ENCODE measurements at places on chromosomes 3 and 15.

- no peak for DNase-seq
These were observed 4.2 kb downstream of the LMAN1L start for GRCh38 chr15:74816624-74817369.

DNA sequence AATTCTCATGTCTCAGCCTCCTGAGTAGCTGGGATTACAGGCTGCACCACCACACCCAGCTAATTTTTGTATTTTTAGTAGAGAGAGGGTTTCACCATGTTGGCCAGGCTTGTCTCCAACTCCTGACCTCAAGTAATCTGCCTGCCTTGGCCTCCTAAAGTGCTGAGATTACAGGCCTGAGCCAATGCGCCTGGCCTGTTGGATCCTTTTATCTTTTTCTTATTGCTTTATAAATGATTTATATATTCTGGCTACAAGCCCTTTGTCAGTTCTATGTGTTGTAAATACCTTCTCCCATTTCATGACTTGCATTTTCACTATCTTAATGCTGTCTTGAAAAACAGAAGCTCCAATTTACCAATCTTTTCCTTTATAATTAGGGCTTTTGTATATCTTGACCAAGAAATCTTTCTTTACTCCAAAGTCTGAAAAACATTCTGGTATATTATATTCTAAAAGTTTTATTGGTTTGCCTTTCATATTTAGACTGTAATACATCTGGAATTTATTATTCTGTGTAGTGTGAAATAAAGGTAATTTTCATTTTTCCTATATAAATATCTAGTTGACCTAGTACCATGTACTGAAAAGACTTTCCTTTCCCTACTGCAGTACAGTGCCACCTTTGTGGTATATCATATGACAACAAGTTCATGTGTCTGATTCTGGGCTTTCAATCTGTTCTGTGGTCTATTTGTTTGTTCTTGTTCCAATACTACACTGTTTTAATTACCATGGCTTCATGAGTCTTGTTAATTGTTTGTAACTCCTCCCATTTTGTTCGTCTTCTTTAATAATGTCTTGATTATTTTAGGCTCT is 52.9 kb upstream of the RNU6-1 start:
- DNase-seq = no peak

GRCh38 chr3:79378064-79378463 is 389.7 kb downstream of the ROBO1 start:
- DNase-seq = no peak

- DNase-seq = no peak
These were observed 722.3 kb upstream of the LMCD1 start for GRCh38 chr3:7779331-7779730.

GRCh38 chr15:70617911-70618287 is 145.5 kb downstream of the UACA start:
- DNase-seq = no peak

- no peak for DNase-seq
These were observed 29.8 kb upstream of the MUC20 start for GRCh38 chr3:195690951-195691350.

GRCh38 chr3:146345900-146346299 is 95.0 kb upstream of the PLSCR4 start:
- DNase-seq = no peak

DNA sequence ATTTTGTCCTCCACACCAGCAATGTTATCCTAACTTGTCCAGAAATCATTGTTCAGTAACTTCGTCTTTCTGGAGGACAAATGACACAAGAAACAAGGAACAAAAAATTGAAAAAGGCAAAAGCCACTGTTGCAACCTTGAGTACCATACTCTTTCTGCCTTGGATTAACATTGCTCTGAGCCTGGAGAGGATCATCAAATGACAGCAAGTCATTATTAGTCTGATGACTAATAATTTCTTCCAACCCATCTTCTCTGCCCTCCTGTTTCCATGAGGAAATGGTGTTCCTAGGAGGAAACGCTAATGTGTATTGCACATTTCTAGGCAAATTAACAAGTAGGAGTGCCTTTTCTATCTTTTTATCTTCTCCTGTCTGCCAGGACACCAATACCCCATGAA is 153.9 kb downstream of the PCCB start:
- DNase-seq = no peak

GRCh38 chr15:44308415-44308814 is 19.9 kb downstream of the GOLM2 start:
- no peak for DNase-seq

GRCh38 chr3:126287536-126288241 is 69.5 kb downstream of the KLF15 start:
- no peak for DNase-seq

DNA sequence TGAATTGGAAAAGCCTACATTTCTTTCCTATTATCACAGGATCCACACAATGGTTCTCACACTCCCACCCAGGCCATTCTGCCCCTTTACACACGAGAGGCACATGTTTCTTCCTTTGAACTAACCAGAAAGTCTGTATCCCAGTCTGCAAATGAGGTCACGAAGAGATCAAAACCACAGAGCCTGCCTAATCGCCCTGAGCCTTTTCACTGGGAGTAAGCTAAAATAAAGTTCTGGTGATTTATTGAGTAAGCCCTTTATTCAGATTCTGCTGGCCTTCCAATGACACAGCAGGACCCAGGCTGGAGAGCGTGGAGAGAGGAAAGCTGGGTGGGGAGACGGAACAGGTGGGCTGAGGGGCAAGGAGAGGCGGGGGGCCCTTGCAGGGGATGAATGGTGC is 78.7 kb downstream of the ATP1B3 start:
- no peak for DNase-seq

DNA sequence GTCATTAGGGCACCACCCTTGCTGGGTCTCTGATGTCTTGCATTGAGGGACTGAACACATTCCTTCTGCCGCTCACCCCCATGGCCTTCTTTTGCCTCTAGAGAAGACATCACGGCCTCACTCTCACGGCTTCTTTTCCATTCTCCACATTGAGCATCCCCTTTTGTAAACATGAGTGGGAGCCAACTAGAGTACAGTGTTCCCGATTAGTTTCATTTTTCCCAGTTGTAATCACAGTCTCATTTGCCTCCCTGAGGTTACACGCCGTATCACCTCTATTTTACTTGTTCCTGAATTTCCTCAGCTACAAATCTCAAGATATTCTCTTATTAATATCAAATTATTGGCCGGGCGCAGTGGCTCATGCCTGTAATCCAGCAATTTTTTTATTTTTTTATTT is 17.5 kb downstream of the USP13 start:
- no peak for DNase-seq

DNA sequence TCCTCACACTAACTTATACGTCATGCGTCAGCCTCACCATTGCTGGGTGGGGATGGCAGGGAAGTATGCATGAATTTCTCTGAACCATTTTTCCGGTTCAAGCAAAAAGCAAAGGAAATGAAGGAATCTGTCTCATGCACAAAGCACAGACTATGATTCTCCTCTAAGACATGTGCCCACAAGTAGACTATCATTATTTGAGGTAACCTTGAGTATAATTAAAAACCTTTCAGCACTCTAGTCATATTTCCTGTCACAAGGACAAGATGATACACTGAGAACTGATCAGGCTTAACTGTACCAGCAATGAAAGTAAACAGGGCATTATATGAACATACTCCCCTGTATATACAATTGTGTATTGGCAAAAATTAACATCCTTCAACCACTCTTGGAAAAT is 56.7 kb upstream of the TSC22D2 start:
- DNase-seq = no peak

DNA sequence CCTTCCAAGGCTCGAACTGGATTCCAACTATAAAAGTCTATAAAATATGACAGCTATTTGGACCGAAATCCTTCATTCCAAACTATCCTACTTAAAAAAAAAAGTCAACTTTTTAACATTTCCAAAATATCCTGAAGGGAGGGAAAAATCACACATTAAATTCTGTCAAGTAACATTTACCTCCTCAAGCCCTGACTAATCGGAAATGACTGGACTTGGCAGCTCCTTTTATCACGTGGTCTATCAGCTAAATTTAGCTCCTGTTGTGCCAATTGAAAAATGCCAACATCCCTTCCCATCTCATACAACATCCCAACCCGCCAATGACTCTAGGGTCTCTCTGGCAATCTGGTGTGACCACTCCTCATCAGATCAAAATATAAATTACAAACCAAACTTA is 297.9 kb downstream of the FHIT start:
- no peak for DNase-seq

- no peak for DNase-seq
These were observed 68.3 kb downstream of the NR2F2 start for GRCh38 chr15:96398776-96399175.

- no peak for DNase-seq
These were observed 74.7 kb downstream of the DZIP3 start for GRCh38 chr3:108664266-108664665.

GRCh38 chr3:25040748-25041147 is 387.3 kb upstream of the RARB start:
- no peak for DNase-seq

- DNase-seq = no peak
These were observed 431.1 kb downstream of the MFSD1 start for GRCh38 chr3:159232966-159233365.
